ENCODE measurements at places on chromosomes 2 and 18.
A peak's percentile ranks its signal among the peaks of the same experiment; 100 is the strongest.

GRCh38 chr2:128260239-128261138, 58.2 kb downstream of the HS6ST1 start:
- DNase-seq: peak; percentile 72

- DNase-seq: peak; percentile 58
Observed at GRCh38 chr2:239609607-239610310, 208.9 kb upstream of the HDAC4 start.

- DNase-seq: no peak
Observed at GRCh38 chr2:177930916-177931315, 141.7 kb downstream of the PDE11A start.

- no peak for DNase-seq
Observed at GRCh38 chr18:72692595-72692994, 148.5 kb upstream of the CBLN2 start.

DNA sequence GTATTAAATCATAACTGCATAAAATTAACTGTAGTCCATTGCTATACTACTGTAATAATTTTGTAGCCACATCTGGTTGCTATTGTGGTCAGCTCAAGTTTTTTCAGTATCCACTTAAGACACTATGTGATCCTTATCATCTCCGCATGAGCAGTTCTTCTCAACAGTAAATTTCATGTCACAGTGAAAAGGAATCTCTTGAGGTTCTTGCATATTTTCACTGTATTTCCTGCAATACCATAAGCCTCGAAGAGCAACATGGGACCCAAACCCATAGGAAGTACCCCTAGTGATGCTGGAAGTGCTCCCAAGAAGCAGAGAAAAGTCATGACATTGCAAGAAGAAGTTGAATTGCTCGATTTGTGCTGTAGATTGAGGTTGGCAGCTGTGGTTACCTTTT, 86.7 kb downstream of the LDLRAD4 start:
- no peak for DNase-seq
